Fibroblast of lung (primary cell): ENCODE measurements at places on chromosomes 3 and 15.
A peak's percentile ranks its signal among the peaks of the same experiment; 100 is the strongest.

GRCh38 chr15:88995449-88995848 lies 82.3 kb upstream of the MFGE8 start:
- no peak for DNase-seq

DNA sequence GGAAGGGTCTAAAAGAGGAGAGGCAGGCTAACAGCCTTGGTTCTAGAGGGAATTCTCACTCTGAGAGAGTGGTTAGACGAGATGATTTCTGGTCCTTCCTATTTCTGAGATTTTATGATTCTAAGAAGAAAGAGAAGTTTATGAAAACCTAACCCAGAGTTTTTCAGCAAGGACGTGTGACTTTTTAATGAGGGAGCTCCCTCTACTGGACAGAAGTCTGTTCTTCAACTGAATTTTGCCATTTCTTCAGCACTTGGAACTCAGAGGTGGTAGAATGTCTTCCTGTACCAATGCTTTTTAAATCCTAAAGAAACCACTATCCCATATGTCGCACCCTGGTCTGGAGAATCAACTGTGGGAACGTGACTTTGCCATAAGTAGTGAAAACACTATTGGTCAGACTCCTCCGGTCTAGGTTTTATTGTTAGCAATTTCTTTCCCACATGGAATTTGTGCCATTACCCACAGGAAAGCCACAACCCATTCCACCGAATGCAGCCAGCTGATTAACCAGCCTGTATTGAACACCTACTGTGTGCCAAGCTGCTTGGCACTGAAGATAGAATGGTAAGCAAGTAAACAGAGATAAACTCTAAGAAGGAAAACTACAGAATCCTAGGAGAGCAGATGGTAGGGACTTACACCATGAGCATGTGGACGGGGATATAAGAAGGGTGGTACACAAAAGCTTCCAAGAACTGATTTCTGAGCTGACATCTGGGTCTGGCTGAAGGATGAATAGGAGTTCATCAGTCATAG lies 199.5 kb upstream of the LMCD1 start:
- peak; percentile 74 for DNase-seq

DNA sequence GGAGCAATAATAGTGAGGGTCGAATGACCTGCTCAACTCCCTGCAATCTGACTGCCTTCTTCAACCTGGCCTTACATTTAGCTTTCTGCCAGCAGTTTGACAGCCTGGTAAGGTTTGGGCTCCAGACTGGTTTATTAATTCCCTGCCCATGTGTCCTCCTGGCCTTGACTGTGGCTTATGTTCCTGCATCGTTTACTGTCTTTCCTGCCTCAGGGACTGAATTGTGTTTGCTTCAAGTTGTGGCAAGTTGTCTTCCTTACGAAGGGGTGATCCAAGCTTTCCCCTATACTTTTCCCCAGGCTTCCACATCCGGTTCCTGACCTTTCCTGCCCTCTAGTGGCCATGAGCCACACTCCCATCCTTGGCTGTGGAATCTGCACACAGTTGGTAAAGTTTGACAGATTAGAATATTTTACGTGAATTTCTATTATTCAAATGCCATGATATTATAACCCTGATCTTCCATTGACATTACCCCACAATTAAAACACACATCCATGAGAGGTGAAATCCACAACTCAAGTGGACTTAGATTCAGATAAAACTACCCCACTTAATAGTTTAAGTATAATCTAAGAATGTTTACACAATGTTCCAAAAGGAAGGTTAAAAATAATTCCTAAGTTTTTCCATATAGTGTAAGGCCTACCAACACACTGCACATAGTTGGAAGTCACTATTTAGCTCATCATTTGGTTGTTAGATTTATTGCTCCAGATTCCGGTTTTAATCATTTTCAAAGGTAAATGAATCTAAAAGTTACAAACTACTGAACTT lies 95.7 kb downstream of the NEDD4 start:
- peak; percentile 51 for DNase-seq

- DNase-seq = peak; percentile 37
These were observed 37.2 kb downstream of the AADACL2 start for GRCh38 chr3:151770956-151771355.

GRCh38 chr3:43461345-43461744 lies 160.5 kb downstream of the ANO10 start:
- no peak for DNase-seq

DNA sequence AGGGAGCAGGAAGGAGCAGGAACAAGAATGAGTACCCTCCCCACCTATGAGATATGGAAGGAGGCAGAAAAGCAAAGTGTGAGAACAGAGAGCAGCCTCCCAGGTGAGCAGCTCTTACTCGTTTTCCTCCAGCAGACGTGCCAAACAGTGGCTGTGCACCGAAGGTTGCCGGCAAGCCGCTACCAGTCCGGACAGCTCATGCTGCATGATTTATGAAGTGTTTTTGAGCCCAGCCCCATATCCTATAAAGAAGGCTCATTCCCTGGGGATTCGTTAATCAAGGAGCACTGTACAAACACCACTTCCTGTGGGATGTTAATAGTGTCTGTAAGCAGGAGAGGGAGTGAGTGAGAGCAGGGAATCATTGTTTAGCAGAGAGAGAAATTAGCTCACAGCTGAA lies 118.3 kb upstream of the FOXB1 start:
- peak; percentile 55 for DNase-seq

- DNase-seq = peak; percentile 68
These were observed 81.9 kb upstream of the PLXND1 start for GRCh38 chr3:129688271-129688895.

- no peak for DNase-seq
These were observed 5.7 kb downstream of the FILIP1L start for GRCh38 chr3:100108464-100109079.

DNA sequence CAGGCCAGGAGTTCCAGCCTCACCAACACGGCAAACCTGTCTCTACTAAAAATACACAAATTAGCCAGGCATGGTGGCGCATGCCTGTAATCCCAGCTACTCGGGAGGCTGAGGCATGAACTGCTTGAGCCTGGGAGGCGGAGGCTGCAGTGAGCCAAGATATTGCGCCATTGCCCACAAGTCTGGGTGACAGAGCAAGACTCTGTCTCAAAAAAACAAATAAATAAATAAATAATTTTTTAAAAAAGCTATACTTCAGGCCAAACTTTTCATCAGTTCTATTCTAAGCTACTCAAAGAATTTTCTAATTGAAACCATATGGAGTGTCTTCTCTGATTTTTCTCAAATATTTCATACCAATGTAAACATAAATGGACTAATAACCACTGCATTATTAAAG lies 43.5 kb downstream of the PHC3 start:
- DNase-seq = no peak

GRCh38 chr3:49173116-49173791 lies 1.9 kb downstream of the KLHDC8B start:
- DNase-seq = peak; percentile 28

DNA sequence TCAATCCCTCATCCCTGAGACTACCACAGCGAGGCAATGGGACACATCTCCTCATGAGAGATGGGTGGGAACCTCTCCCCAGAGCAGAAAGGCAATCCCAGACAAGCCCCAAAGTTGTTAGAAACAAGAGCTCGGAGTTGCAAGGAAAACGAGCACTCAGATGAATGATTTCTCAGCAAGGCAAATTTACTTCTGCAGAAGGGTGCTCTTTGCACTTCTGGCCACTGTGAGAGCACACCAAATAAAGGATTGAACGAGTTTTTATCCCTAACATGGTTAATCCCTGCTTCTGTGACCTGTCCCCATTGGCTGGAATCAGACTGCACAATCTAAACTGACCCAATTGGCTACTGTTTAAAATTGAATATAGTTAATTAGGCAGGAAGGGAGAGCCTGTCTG lies 339.1 kb upstream of the POU1F1 start:
- no peak for DNase-seq

DNA sequence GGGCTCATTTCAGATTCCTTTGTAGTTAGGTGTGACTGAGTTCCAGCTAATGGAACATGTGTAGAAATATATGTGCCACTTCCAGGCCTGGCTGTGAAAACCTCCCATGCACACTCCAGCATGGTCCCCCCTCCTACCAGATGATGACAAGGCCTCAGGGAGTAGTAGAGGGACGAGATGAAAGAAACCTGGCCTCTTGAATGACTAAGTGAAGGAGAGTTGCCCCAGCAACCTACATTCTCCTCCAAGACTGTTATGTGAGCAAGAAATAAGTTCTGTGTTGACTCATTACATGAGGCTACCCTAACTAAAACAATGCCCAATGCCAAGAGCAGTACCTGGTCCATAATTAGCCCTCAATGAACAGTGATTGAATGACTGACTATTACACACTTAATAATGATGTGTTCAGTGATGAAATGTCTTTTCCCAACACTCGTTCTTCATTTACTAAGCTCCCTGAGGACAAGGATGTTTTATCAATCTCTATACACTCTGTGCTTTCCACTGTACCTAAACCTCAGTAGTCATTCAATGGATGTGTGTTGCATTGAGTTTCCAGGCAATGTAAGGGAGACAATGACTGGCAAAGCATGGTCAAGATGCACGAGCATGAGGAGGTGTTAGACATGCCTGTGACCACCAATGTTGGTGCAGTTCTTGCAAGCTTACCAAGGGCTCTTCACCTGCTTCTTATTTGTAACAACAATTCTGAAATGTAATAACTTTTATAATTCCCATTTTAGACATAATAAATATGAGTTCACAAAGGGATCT lies 62.0 kb upstream of the BCL6 start:
- peak; percentile 79 for DNase-seq

DNA sequence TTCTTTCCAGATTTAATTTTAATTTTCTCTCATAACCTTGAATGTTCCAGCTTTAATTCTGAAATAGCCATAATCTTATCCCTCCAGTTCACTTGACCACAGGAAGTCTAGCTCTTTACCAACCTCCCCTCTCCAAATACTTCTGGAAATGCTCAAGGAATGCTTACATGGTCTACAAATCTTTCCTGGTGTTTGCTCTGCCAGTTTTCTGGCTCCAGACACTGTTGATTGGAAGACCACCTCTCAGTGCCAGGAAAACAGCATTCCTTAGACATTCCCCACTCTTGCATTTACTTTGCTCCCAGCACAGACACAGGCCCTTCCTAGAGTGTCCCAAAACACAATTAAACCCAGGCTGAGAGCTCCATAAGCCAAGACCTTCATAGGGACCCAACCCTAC lies 98.6 kb downstream of the MESD start:
- DNase-seq = peak; percentile 57

DNA sequence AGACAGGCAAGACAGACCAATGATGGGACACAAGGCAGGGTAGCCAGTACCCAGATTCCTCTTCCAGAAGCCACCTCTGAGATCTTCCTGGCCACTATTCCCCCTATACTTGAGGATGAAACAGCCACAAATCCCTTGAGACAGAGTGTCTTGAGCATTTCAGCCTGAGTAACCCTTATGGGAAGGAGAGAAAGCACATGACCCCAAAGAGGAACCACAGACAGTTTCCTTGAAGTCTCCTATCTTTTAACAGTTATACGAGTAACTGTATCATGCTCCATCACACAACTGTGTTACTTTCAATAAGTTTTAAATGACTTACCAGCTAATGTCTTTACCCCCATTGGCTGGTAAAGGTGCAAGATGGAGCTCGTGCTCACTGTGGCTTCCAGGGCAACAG lies 9.3 kb downstream of the VIPR1 start:
- DNase-seq = no peak

GRCh38 chr3:134640872-134641470 lies 9.9 kb downstream of the KY start:
- peak; percentile 34 for DNase-seq

GRCh38 chr3:85864896-85865295 lies 906.1 kb downstream of the CADM2 start:
- DNase-seq = peak; percentile 36

DNA sequence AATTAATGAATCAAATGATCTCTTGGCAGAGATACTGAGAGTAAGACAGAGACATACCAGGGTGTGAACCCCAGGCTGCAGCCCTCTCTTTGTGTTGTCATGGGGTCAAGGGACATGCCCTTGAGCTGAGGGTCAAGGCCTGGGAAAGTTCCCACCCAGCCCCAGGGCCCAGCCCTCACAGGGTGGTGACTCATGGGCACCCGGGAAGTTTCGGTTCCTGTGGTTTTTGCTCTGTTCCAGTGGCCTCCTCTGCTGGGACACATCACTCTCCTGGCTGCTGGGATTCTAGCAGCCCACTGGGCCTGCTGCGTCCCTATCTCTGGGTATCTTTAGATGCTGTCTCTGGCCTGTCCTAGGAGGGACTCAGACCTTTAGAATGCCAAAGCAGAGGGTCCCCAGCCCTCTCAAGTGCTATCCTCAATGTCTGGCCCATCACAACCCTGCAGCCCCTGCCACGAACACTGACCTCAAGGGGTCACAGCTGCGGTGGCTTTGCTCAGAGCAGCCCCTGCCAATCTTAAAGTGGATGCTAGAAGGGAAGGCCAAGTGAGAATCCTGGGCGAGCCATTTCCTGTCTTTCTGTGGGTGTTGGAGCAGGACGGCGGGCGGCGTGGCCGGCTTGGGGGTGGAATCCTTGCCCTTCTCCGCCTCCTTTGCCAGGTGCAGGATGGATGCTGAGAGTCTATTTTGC lies 148.4 kb upstream of the TLE3 start:
- DNase-seq = peak; percentile 63

- no peak for DNase-seq
These were observed 47.9 kb downstream of the ATP2C1 start for GRCh38 chr3:130941793-130942192.

DNA sequence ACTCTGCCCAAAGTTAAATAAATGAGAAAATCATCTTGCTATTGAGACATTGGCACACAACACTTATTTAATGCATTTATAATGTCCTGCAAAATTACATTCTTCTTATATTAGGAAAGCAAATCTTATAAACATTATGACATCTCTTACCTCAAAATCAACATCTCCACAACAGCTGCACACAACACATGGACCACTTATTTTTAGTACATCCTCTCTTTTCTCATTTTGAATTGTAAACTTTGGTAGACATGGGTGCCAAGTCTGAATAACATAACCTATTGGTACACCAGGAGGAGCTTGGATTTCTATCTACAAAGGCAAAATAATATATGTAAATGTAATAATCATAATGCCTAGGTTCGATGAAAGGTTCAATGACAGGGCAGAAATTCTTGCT lies 23.0 kb downstream of the PLSCR1 start:
- DNase-seq = no peak

DNA sequence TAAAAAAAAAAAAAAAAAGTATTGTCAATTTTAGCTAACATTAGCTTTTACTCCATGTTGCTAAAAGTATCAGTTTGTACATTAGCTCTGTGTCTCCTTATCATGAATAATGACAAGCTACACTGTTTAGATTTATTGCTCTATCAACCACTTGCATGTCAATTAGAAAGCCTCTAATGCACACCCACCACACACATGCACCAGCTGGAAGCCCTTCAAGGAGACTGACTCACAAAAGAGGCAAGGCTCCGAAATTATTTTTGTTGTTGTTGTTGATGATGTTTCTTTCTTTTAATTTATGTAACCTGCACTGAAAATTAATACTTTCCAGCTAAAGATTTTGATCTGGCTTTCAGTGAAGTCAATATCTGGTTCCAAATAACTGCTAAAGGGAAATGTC lies 71.5 kb downstream of the ETFA start:
- DNase-seq = no peak

DNA sequence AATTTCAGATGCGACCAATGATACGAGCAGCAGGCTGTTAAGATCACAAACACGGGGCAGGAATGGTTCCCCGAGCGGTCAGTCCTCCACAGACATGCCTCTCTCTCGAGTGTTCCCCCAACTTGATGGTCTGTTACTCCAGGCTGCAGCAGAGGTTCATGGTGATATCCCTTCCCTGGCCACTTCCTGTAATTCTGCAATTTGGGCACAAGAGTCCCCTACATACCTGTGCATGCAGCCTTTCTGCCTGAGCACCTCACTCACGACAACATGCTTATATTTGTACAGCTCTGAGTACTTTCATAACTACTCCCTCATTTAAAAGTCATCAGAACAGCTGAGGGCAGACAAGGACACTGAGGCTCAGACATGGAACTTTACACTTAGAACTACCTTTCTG lies 408.1 kb upstream of the NR2F2 start:
- DNase-seq = no peak
